Natural killer cell (primary cell): ENCODE measurements at places on chromosomes 3 and 15. TPM values are rescaled to one million over a fixed set of nuclear protein-coding genes. Genes with fewer than 3 reads are reported as not detected.

The PPP1R14D gene
- total RNA-seq: not detected

GRCh38 chr15:90113166-90113565, 10.9 kb upstream of the IDH2 start:
- no peaks in the 10 kb centered on the region for H3K4me1 ChIP-seq
- H3K36me3 ChIP-seq: no peaks in the 10 kb centered on the region
- H3K27ac ChIP-seq: no peak overlapping the region
- no peak for DNase-seq

DNA sequence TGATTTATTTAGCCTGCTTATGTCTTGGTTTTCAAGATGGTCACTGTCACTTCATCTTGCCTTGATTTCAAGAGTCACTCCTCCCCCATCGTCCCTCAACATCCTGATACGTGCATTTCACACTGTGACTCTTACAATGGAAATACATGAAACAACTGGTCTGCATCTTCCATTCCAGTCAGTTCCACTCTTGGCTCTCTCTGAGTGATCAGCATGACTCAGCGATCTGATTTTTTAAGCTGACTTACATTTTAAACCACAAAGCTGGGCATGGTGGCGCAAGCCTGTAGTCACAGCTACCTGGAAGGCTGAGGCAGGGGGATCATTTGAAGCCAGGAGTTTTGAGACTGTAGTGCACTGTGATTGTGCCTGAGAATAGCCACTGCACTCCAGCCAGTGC, 271.2 kb upstream of the ROPN1 start:
- no peaks in the 10 kb centered on the region for H3K27me3 ChIP-seq
- DNase-seq: no peak
- H3K36me3 ChIP-seq: no peaks in the 10 kb centered on the region
- H3K4me3 ChIP-seq: no peak overlapping the region
- no peak overlapping the region for H3K27ac ChIP-seq

DNA sequence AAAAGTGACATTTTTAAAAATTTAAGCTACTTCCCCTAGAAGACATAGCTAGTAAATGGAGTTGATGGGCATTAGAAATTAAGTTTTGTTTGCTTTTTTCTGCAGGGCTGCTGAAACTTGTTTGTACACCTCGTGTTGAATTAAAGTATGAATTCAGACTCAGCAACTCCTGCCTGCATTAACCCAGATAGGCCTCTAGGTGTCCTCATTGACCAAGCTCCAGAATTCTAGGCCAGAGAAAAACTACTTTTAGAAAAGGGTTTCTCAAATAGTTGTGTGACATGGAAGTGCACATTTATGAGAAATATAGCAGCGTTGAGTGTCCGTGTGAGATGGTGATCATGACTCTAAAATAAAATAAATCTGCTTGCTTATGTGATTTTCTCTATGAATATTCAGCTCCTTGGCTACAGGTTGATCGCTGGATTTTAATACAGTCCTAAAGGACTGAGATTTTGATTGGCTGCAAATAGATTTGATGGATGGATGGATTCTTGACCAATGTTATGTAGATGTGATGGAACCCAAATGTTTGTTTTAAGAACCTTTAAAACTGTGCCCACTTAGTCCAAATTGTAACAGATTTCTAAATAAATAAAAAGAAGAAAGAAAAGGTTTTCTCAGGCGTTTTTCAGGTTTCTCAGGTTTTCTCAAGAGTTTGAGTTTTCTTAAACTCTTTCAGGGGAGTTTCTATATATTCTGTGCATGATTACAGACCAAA, 39.4 kb upstream of the LMOD3 start:
- H3K4me1 ChIP-seq: no peaks in the 10 kb centered on the region
- no peaks in the 10 kb centered on the region for H3K36me3 ChIP-seq
- no peaks in the 10 kb centered on the region for H3K27me3 ChIP-seq
- no peak overlapping the region for H3K27ac ChIP-seq

GRCh38 chr3:72161881-72162595, 377.1 kb upstream of the PROK2 start:
- H3K27me3 ChIP-seq: no peaks in the 10 kb centered on the region
- no peak overlapping the region for H3K4me3 ChIP-seq
- H3K4me1 ChIP-seq: peaks cover 22% of the 10 kb centered on the region
- H3K36me3 ChIP-seq: no peaks in the 10 kb centered on the region
- DNase-seq: no peak
- no peak overlapping the region for H3K27ac ChIP-seq

The MAGI1 gene
- not detected for total RNA-seq

The ABHD14A gene
- 12.0 TPM for total RNA-seq

The SYNPR gene
- total RNA-seq: not detected

- H3K27ac ChIP-seq: no peak overlapping the region
- no peaks in the 10 kb centered on the region for H3K27me3 ChIP-seq
- H3K36me3 ChIP-seq: no peaks in the 10 kb centered on the region
Observed at GRCh38 chr3:174287705-174288104, 571.4 kb upstream of the NAALADL2 start.

GRCh38 chr3:16551342-16551976, 38.0 kb upstream of the RFTN1 start:
- H3K27ac ChIP-seq: no peak overlapping the region
- H3K4me1 ChIP-seq: peaks cover 11% of the 10 kb centered on the region
- H3K27me3 ChIP-seq: no peaks in the 10 kb centered on the region
- H3K36me3 ChIP-seq: no peaks in the 10 kb centered on the region

The CYP8B1 gene
- not detected for total RNA-seq

DNA sequence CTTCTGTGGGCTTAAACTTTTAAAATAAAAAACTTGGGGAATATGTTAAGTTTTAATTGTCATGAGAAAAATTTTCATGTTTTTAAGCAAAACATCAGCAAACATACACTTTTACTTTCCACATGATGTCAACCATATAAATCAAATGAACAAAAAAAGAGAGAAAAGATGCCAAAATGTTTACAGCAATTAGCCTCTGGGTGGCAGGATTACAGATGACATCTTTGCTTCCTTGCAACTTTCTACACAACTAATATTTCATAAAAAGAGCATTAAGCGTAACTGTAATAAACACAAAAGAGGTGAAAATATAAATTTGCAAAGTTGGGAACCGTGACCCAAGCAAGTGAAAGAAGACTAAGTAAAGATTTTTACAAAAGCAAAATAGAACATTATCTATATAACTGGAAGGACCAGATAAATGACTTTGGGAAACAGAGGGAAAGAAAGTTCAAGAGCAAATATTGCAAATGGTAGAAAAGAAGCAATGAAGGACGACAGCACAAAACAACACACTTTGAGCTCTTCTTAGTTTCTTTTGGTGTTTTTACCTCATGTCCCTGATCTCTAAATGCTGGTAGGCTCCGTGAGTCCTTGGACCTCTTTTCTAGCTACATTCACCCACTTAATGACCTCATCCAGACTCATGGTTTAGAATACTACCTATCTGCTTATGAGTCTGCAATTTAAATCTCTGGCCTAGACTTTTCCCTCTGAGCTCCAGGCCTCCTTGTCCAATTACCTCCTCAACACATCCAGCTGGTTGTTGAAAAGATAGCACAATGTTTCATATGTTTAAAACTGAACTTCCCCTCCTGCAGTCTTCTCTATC, 9.4 kb downstream of the TP53BP1 start:
- no peak overlapping the region for H3K4me3 ChIP-seq
- peaks cover 24% of the 10 kb centered on the region for H3K36me3 ChIP-seq
- peak; percentile 60 for DNase-seq
- no peaks in the 10 kb centered on the region for H3K4me1 ChIP-seq
- H3K27ac ChIP-seq: no peak overlapping the region

- no peak overlapping the region for H3K27ac ChIP-seq
- no peak overlapping the region for H3K4me3 ChIP-seq
- peaks cover 30% of the 10 kb centered on the region for H3K4me1 ChIP-seq
- DNase-seq: no peak
- H3K36me3 ChIP-seq: peaks cover 45% of the 10 kb centered on the region
- H3K27me3 ChIP-seq: no peaks in the 10 kb centered on the region
Observed at GRCh38 chr3:184176377-184177330, 2.0 kb downstream of the AP2M1 start.

DNA sequence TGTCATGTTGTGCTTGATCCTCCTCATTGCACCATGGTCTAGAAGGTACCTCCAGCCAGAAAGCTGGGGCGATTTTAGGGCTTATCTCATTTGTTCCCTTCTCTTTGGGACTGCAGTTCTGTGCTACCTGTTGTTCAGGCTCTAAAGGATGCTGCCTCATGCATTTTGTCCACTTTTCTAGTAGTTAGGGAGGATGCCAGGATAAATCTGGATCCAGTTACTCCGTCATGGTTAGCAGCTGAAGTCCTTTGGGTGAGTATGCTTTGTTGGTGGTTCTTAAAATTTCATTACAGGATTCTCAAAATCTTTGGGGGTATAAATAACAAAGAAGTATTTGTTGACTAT, 8.9 kb downstream of the AKAP13 start:
- H3K27ac ChIP-seq: no peak overlapping the region
- no peak overlapping the region for H3K4me3 ChIP-seq
- H3K36me3 ChIP-seq: no peaks in the 10 kb centered on the region
- DNase-seq: no peak

GRCh38 chr3:33980252-33980651, 181.8 kb downstream of the PDCD6IP start:
- no peak overlapping the region for H3K27ac ChIP-seq
- no peak overlapping the region for H3K4me3 ChIP-seq
- H3K36me3 ChIP-seq: no peaks in the 10 kb centered on the region

GRCh38 chr15:51401051-51401780, 59.8 kb downstream of the GLDN start:
- no peak overlapping the region for H3K27ac ChIP-seq
- no peaks in the 10 kb centered on the region for H3K36me3 ChIP-seq
- H3K27me3 ChIP-seq: no peaks in the 10 kb centered on the region
- H3K4me3 ChIP-seq: no peak overlapping the region
- no peaks in the 10 kb centered on the region for H3K4me1 ChIP-seq
- DNase-seq: no peak

DNA sequence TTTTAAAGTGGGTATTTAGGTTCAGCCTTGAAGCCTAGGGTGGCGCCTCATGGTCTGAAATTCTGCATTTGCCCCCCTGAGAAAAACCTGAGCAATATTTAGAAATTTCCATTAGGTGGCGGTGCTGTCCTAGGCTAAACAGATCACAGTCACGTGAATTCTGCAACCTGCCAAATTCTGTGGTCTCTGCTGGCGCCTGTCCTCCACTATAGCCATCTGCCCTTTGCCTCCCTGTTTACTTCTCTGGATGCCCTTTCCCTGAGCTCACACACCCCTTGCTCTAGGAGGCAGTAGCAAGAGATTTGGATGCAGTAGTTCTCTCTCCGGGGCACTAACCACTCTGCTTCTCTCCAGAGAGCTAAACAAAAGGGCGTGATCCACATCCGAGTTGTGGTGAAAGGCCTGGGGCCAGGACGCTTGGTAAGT, 9.1 kb downstream of the MRPS11 start:
- peak; percentile 53 for DNase-seq
- H3K4me3 ChIP-seq: no peak overlapping the region
- peaks cover 43% of the 10 kb centered on the region for H3K36me3 ChIP-seq
- no peaks in the 10 kb centered on the region for H3K27me3 ChIP-seq

The SOX2 gene
- not detected for total RNA-seq

DNA sequence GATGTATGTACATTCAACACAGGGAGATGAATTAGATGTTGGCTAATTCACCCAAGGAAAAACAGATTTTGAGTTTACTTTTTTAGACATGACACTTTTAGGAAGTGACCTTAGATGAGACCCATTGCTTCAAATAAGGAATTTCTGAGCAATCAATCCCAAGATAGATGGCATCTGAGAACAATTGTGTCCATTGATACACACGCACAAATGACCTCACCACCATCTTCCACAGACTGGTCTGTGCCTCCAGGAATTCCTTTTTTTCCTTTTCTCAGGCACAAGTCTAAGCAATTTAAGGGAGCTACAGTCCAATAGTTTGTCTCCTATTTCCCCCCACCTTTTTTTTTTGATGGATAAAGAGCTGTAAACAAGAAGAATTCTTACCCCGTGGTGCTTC, 265.3 kb downstream of the TBL1XR1 start:
- no peak overlapping the region for H3K4me3 ChIP-seq
- no peak overlapping the region for H3K27ac ChIP-seq
- H3K4me1 ChIP-seq: no peaks in the 10 kb centered on the region
- DNase-seq: no peak
- no peaks in the 10 kb centered on the region for H3K36me3 ChIP-seq

GRCh38 chr15:100169615-100170290, 172.0 kb downstream of the ADAMTS17 start:
- H3K27ac ChIP-seq: no peak overlapping the region
- peaks cover 17% of the 10 kb centered on the region for H3K4me1 ChIP-seq
- H3K36me3 ChIP-seq: no peaks in the 10 kb centered on the region
- DNase-seq: no peak

GRCh38 chr3:129015388-129016105, 14.4 kb downstream of the EFCC1 start:
- H3K4me3 ChIP-seq: peak overlapping the region; percentile 2
- H3K4me1 ChIP-seq: peaks cover 38% of the 10 kb centered on the region
- DNase-seq: peak; percentile 54
- no peaks in the 10 kb centered on the region for H3K36me3 ChIP-seq
- peak overlapping the region; percentile 86 for H3K27ac ChIP-seq

- no peak overlapping the region for H3K27ac ChIP-seq
- DNase-seq: no peak
- H3K4me3 ChIP-seq: no peak overlapping the region
- no peaks in the 10 kb centered on the region for H3K27me3 ChIP-seq
- H3K36me3 ChIP-seq: no peaks in the 10 kb centered on the region
Observed at GRCh38 chr3:197376735-197377555, 78.5 kb upstream of the DLG1 start.

The CCDC33 gene
- total RNA-seq: not detected

The ZPLD1 gene
- total RNA-seq: not detected

DNA sequence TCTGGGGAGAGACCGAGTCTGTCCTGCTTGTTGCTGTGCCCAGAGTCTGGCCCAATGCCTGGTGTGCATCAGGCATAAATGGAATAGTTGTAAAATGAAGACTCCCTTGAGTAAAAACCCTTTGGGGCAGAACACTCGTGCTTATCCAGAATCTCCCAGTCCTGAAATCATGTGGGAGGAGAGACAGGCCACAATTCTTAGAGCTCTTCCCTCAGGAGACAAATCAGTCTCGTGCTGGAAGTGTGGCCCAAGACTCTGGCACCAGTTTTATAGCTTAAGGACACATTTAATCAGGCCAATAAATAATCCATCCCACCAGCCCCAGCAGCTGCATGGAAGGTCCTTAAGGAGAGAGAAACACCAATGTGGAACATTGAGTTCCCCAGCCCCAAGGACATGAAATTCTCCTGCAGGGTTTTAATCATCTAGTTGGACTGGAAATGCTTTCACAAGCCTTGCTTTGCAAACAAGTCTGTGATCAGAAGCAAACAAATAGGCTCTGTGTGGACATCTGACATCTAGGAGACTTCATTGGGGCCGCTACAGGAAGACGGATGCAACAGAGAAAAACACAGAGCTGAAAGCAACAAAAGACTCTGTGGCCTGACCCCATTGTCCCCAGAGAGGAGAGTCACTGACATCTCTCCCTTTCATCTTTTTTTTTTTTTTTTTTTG, 70.4 kb downstream of the LSM3 start:
- H3K4me3 ChIP-seq: no peak overlapping the region
- H3K36me3 ChIP-seq: no peaks in the 10 kb centered on the region
- H3K27ac ChIP-seq: no peak overlapping the region
- H3K27me3 ChIP-seq: no peaks in the 10 kb centered on the region
- DNase-seq: no peak
